ENCODE measurements at places on chromosomes 3 and 15.

- no peak for DNase-seq
These were observed 19.9 kb upstream of the C15orf39 start for GRCh38 chr15:75181780-75182179.

GRCh38 chr3:23869977-23870662 is 46.7 kb downstream of the NKIRAS1 start:
- no peak for DNase-seq

DNA sequence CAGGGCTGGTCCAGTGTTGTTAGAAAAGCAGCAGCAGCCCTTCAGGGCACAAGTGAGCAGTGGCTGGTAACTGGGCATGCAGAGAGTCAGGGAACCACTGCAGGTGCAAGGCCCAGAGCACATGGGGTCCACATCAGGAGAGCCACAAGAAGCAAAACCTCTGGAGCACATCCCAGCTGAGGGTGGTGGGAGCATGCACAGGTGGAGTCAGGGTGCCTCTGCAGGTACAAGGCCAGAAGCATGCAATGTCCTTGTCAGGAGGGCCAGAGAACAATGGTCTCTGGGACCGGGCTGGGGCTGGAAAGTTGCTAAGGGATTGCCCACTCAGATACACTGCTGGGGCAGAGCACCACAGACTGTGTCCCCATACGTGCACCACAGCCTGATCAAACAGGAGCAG is 226.1 kb upstream of the UBE2E2 start:
- DNase-seq, result no peak

DNA sequence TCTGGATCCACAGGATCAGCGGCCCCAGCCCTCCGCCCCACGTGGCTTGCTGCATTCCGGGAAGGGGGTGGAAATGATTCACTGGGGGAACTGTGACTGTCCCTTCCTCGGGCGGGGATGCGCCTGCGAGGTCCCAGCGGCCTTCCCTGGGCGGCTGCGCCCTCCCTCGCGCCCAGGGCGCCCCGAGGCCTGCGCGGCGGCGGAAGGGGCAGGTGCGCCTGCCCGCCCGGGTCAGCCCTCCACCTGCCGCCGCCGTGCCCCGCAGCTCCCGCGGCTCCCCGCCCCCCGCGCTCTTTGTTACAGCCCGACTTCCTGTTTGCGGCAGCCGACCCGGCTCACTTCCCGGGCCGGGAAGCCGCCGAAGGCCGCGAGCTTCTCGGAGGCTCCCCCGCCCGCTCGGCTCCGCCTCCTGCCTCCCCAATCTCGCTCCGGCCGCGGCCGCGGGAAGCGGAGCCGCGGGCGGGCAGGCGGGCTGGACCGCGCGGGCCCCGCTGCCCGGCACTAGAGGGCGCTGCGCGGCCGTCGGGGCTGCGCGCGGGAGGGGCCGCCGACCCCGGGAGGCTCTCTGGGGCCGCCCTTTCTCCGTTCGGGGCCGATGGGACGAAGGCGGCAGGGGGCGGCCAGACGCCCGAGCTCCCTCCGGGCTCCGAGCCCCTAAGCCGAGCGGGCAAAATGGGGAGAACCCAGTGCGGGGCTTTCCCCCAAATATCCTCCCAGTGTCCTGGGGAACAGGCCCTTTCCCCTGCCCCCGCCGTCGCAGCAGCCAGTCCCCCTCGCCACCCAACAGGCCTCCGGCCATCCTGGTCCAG is 11.5 kb upstream of the CHAC1 start:
- peak; percentile 78 for DNase-seq

DNA sequence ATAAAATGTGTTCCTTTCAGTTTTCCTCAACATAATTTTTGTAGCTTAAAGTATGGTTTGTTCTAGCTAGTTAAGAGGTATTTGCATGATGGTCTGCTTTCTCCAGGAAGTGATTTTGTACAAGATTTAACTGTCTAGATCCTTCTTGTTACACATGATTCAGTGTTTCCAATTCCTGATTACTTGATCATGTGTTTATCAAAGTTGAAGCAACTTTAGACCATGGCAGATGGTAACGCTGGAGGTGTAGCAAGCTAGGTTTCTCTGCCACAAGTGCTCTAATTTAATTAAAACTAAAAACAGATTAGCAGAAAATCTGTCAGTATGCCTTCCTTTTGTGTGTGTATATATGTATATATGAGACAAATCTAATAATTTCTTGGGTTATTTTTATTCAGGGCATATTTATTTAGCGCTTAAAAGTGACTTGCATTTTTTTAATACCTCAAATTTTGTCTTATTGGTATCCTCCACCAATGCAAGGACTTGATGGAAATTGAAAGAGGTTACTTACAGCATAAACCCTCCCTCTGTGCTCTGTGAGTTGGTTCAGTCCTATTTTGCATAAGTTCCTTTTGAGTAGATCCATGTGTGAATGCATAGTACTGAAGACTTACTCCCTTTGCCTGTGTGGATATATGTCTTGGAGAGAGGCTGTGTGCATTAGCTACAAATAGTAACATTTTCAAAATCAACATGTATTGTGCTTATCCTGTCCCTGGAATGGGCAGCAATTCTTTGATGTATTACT is 157.3 kb upstream of the CGNL1 start:
- no peak for DNase-seq

DNA sequence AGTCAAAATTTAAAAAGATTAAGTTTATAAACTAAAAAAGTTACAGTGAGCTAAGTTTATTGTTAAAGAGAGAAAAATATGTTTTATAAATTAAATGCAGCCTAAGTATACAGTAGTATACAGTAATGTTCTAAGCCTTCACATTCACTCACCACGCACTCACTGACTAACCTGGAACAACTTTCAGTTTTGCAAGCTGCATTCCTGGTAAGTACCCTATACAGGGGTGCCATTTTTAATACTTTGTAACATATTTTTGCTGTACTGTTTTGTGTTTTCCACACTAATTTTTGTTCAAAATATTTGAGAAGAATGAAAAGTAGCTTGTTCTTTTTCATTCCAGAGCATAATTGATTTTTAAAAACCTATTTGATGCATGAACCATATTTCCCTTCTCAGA is 524.9 kb downstream of the RBMS3 start:
- DNase-seq, result no peak

DNA sequence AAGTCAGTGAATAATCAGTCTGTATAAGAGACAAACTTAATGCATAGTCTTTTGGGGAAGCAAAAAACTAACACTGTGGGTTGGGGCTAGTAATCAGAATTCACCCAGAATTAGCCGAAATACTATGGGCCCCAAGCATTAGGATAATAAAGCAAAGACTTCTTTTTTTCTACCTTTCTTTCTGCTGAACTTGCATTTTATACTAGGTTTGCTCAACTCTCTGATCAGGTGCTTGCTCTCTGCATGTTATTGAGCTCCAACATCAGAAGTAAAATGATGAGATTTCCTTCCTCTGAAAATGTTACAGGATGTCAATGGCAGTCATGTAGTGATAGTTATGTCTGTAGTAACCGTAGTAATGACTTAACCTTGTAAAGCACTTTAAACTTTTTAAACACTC is 216.6 kb downstream of the KCNMB2 start:
- DNase-seq, result no peak

- DNase-seq, result no peak
These were observed 4.5 kb upstream of the LSAMP start for GRCh38 chr3:116449546-116450350.

DNA sequence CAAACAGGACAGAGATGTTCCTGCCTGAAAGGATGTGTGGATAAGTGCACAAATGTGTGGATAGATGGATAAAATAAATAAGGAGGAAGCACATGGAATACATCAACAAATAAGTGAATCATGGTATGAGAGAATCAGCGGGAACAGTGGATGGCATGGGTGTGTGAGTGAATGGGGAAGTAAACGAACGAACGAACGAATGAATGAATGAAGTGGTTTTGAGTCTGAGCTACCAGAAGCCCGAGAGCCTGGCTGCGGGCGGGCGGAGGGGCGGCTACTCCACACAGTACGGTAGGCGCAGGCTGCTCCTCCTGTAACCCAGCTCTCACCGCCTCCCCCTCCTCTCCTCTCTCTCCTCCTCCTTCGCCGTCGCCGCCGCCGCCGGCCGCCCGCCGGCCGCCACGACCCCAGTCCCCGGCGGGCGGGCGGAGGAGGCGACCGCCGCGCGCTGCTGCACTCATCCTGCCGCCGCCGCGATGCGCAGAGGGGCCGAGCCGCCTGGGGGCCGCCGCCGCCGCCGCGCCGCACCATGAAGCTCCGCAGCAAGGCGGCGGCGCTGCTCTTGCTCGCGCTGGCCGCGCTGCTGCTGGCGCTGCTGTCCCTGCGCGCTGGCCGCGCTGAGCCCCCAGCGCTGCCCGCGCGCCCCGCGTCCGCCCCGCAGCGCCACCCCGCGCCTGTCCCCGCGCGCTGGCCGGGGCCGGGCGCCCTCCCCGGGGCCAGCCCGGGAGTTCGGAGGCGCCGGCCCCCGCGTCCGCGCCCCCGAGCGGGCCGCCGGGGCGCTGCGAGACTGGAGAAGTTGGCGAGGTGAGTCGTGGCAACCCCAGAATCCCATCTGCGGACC is at the start of gene GXYLT2:
Gene GXYLT2 (plus strand): TSS at position 342 of the 841 bp plus-strand sequence. CDS start 188 bp downstream, at position 530.
- peak; percentile 41 for DNase-seq

DNA sequence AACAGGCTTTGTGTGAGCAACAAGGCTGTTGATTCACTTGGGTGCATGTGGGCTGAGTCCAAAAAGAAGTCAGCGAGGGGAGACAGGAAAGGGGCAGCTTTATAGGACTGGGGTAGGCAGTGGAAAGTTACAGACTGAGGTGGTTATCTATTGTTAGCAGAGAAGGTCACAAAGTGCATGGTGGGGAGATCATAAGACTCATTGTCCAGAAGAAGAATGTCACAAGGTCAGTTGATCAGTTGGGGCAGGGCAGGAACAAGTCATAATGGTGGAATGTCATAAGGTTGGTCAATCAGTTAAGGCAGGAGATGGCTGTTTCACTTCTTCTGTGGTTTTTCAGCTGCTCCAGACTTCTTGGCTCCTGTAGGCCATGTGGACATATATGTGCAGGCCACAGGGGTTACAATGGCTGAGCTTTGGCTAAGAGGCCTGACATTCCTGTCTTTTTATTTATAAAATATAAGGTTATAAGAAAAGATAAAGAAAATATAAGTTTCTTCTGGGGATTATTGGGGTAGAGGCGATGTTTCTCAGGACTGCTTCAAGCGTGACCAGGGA is 69.5 kb upstream of the SNTN start:
- no peak for DNase-seq

DNA sequence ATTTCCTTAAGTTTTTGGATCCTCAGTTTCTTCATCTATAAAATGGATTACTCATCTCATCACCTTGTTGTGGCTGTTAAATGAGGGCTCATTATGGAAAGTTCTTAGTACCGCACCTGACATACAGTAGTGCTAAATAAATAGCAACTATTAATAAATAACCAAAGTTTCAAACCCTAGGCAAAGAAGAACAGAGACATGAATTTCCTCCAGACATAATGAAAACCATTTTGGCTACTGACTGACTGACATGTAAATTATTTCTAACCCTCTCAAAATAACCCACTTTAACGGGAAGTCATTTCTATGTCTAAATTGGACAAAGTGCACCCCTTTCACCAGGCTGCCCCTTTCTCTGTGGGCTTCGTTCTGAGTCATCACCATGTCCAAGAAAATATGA is 17.4 kb upstream of the KLHL6 start:
- DNase-seq, result no peak

DNA sequence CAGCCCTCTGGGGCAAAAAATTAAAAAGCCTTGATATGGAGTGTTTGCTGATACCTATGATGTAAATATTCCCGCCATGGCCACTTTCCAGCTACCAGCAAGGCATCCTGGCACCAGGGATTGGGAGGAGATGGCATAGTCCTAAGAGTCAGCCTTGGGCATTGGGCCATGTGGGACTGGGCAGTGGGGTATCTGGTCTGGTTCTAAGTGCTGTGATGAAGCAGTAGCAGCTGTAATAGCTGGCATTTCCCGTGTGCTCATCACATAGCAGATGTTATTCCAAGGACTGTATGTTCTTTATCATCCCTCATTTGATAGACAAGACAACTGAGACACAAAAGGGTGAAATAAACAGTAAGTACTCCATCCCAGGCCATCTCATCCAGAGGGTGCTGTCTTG is 6.9 kb upstream of the SACM1L start:
- DNase-seq, result no peak

GRCh38 chr3:135851201-135852081 is 114.1 kb upstream of the PPP2R3A start:
- no peak for DNase-seq

GRCh38 chr15:61339516-61339915 is 110.4 kb upstream of the RORA start:
- no peak for DNase-seq

- DNase-seq, result no peak
These were observed 23.0 kb downstream of the CACNA2D2 start for GRCh38 chr3:50480471-50480870.

Measured in activated CD4-positive, alpha-beta T cell treated with anti-CD3 and anti-CD28 coated beads, Interleukin-2, Interleukin-6, amounts not matched to agents 100 ng/mL and 50 ng/mL, durations not matched to agents 16 hours and 8 hours (primary cell).